ENCODE measurements at places on chromosomes 11 and 22. TPM values are rescaled to one million over a fixed set of nuclear protein-coding genes. Genes with fewer than 3 reads are reported as not detected.

Gene SLC5A12
- polyA plus RNA-seq: 0.18 TPM

Gene KRTAP5-1
- 2.5 TPM for polyA plus RNA-seq

Gene GGTLC3
- not detected for polyA plus RNA-seq

Gene KRTAP5-11
- not detected for polyA plus RNA-seq

Gene CLMP
- 12.0 TPM for polyA plus RNA-seq

Gene STIM1
- 116 TPM for polyA plus RNA-seq

- no peak for DNase-seq
Observed at GRCh38 chr22:28448625-28449024, 231.0 kb downstream of the TTC28 start.

DNA sequence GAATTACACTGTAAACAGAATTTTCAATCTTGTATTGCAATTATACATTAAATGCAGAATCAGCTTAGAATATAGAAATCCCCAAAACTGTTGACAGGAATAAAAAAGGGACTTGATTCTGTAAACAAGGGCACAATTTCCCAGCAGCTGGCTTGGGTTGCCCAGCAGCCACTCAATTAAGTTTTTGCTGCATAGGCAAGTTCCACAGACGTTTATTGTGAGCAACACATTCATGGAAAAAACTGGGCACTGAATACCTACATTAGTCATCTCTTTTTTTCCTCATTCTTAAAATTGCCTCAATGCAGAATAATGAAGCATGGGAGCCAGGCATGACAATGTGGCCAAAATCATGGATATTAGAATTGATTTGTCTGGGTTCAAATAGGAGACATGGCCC lies 421.8 kb upstream of the ANO5 start:
- DNase-seq: no peak

GRCh38 chr11:127109796-127110480 lies 109.4 kb upstream of the KIRREL3 start:
- no peak for DNase-seq

- DNase-seq: no peak
Observed at GRCh38 chr11:23988381-23989006, 508.4 kb upstream of the LUZP2 start.

DNA sequence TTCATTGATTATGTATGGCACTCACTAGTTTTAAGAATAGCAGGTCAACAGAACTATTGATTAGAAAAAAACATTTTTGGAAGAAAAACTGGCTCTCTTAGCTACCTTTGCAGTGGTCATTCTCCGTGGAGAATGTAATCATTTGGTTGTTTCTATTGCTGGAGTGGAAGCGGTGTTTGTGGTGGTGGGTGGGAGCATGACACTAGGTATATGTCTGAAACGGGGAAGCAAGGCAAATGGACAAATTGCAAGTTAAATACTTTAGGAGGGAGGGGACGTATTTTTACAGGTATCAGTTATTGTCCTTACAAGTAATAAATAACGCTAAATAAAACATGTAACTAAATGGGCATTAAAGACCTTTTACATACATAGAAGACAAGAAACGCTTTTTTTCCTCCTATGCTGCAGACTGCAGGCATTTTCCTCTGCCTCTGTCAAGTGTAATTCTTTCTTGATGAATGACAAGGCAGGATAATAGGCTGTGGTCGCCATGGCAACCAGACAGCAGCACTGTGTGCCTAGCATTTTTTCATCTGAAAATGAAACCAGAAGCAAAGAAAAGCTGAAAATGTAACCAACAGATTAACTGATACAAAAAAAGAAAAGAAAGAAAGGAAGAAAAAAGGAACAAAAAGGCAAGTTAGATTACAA lies 46.2 kb downstream of the BLID start:
- DNase-seq: peak; percentile 57

GRCh38 chr11:10322830-10323792 lies 18.2 kb downstream of the ADM start:
- DNase-seq: no peak

DNA sequence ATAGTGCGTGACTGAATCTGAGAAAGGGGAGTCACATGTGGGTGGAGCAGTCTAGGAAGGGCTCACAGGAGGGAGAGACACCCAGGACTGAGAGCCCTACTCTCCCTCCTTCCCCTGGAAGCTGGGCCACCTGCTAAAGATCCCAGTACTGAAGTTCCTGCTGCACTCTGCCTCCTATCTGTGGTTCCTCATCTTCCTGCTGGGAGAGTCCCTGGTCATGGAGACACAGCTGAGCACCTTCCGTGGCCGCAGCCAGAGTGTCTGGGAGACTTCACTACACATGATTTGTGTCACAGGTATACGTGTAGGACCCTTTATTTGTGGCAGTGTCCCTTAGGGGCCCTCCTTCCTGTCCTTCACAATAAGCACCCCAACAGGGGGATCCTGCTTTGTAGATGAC lies 19.3 kb downstream of the ART5 start:
- no peak for DNase-seq

DNA sequence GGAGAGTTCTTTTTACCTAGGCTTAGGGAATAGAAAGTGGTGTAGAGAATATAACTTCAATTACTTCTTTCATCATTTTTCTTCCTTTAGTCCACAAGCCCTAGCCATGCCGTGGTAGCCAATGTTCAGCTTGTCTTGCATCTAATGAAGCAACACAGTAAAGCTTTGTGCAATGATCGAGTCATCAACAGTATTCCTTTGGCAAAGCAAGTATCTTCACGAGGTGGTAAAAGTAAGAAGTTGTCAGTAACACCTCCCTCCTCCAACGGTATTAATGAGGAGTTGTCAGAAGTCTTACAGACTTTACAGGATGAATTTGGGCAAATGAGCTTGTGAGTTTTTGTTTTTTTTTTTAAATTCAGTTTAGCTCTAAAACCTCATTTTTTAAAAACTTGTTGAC lies 37.4 kb downstream of the CEP57 start:
- DNase-seq: no peak

DNA sequence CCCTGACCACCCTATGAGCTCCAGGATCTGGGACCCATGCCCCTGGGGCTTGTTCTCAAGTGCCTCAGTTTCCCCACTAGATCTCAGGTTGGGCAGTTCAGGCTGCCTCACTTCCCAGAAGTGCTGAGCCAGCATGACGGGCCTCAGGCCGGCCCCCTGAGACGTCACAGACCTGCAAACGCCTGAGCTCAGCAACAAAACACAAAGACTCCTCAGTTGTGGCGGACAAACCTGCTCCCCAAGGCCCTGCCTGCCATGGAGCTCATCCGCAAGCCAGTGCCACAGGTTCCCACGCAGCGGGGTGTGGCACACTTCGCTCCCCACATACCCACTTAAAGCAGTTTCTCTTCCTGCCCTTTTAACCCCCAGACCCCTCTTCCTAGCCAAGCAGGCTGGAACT lies 45.2 kb downstream of the NECTIN1 start:
- DNase-seq: no peak

- DNase-seq: no peak
Observed at GRCh38 chr22:38070250-38070921, 13.2 kb downstream of the PICK1 start.

All from forelimb muscle (tissue), 1 donor.